ENCODE measurements at places on chromosomes 4 and X.

DNA sequence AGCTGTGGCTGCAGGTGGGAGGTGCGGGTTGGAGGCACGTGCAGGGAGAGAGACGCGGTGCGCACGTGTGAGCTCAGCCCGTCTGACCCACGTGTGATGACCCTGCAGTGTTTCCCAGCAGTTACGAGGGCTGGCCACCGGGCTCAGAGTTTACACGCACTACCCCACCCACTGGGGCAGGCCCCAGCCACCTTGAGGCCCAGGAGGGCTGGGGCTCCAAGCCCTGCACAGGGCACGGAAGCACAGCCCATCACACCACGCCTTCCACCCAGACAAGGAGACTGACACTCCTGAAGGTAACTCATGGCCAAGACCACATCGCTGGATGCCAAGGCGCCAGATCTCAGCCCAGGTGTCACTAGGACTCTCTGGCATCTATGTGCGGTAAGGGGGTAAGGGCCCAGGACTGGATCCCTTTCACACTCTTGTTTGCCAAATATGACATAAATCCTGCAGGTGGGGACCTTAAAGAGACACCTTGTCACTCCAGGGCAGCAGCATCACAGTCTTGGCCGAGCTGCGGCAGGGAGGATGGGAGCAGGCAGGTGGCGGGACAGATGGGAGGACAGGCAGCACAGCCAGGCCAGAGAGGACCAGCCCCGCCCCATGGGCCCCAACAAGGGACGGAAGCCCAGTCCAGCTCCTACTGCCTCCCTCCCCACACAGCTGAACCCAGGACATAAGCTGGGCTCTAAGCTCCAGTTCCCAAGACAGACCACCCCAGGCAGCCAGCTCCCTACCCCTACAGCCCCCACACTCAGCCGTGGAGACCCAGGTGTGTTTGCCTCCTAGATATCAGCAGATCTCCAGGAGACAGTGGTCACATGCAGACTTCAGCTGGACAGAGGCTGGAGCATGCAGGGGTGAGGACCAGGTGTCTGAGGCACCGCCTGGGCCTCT is 56.8 kb downstream of the ZFYVE28 start:
- no peak for DNase-seq

- DNase-seq: no peak
Measured at GRCh38 chr4:75042601-75043208, 109.8 kb downstream of the PARM1 start.

DNA sequence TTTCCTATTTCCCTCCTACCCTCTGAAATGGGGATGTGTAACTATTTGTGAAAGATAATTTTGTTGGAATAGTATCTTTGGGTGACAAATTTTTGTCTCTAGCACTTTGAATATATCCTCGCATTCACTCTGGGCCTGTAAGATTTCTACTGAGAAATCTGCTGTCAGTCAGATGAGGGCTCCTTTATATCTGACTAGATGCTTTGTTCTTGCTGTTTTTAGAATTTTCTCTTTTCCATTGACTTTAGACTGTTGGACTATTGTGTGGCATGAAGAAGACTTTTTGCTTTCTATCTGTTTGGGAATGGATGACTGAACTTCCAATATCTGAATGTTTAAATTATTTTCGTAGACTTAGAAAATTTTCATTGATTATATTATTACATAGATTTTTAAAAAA is 54.2 kb upstream of the GRID2 start:
- DNase-seq: no peak

GRCh38 chr4:76787898-76788297 is 110.0 kb downstream of the SOWAHB start:
- no peak for DNase-seq

DNA sequence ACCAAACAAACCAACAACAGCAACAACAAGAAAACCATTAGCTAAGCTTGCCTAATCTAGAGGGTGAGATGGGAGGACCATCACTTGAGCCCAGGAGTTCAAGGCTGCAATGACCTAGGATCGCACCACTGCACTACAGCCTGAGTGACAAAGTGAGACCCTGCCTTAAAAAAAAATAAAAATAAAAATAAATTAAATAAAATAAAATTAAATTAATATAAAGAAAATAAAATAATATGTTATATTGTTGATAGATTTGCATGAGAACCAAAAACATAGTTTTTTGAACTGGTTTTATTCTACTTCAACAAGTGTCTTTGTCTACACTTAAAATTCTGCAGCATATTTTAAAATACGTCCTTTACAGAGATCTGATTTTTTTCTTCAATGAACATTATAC is 2683.1 kb downstream of the ARAP2 start:
- no peak for DNase-seq

- no peak for DNase-seq
Measured at GRCh38 chrX:41236629-41237028, 97.3 kb upstream of the DDX3X start.

DNA sequence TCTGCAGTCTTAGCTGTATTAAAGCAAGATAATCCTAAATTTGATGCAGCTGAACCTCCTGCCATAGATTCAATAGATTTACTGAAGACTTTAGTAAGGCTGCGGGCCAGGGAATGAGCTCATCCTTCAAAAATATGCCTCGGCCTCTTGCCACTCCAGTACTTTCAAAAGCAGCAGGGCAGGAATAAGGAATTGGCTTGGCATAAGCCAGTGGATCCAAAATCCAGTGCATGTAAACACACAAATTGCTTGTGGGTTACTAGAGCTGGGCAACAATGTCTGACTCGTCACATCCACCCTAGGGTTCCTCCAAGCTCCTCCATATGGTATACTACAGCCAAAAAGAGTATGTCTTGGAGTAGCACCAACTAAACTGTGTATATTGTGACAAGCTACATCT is 165.0 kb downstream of the AMELX start:
- no peak for DNase-seq

DNA sequence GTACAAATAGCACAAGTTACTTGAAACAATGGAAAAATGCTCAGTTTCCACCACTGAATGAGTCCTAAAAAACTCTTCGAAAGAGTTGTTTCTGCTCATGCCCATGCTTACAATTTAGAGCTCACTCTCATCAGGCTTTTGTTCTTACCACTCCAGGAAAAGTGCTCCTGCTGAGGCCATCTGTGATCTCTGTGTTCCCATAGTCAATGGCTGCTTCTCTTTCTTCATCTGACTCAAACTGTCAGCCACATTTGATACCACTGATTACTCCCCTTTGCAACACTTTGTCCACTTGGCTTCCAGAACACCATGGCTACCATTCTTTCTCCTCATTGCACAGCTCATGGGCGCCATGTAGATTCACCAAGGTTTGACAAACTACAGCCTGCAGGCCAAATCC is 80.0 kb upstream of the SLC34A2 start:
- no peak for DNase-seq

GRCh38 chr4:90606781-90607180 is 479.6 kb downstream of the CCSER1 start:
- no peak for DNase-seq
